ENCODE measurements at places on chromosomes 12 and 14.
A peak's percentile ranks its signal among the peaks of the same experiment; 100 is the strongest.

DNA sequence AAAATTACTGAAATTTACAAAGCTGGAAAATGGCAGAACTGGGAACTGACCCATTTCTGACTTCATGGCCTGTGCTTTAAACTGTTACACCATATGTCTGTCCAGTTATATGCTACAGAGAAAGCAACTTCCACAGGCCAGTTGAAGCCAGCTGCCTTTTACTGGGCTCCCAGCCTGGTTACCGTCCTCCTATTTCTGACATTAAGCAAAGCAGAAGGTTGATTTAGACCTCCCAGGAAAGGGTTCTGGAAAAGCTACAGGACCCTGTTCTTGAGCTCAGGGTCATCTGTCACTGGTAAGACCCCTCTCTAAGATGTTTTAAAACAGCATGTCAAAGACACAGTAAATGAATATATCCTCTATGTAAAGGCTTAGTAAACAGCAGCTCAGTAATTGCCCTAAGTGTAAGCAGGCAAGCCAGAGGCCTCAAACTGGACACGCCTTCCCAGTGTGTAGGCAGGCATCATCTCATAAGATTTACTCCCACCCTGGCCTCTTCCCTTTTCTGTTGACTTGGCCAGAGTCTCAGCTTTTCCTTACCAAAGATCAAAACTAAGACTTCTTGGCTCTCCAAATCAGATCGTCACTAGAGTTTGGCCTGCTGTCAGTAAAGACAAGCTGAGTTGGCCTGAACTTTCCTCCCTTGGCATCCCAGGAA is 55.4 kb upstream of the RNU6-8 start:
- no peak for DNase-seq

DNA sequence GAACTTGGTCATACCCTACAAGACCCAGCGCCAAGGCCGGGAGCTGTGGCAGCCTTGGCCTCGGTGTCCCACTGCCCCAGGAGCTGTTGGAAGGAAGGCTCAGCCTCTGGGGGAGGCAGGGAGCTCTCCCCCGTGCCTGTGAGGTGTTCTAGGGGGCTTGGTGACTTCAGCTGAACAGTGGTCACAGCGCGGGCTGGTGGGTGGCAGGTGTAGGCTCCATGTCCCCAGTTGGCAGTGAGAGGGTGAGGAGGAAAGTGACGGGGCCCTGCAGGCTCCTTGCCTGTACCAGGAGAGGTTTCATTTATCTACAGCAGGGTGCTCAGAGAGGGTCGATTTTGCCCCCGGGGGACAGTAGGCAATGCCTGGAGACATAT is 47.5 kb downstream of the DLK1 start:
- no peak for DNase-seq

- DNase-seq = no peak
These were observed 8.9 kb downstream of the RBMS2 start for GRCh38 chr12:56530390-56531055.

DNA sequence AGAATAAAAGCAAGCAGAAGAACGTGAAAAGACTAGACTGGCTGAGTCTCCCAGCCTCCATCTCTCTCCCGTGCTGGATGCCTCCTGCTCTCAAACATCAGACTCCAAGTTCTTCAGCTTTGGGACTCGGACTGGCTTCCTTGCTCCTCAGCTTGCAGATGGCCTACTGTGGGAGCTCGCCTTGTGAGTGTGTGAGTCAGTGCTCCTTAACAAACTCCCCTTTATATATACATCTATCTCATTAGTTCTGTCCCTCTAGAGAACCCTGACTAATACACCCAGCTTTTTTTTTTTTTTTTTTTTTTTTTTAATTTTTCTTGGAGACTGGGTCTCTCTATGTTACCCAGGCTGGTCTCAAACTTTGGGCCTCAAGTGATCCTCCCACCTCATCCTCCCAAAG is 46.9 kb downstream of the ACTN1 start:
- DNase-seq = no peak

DNA sequence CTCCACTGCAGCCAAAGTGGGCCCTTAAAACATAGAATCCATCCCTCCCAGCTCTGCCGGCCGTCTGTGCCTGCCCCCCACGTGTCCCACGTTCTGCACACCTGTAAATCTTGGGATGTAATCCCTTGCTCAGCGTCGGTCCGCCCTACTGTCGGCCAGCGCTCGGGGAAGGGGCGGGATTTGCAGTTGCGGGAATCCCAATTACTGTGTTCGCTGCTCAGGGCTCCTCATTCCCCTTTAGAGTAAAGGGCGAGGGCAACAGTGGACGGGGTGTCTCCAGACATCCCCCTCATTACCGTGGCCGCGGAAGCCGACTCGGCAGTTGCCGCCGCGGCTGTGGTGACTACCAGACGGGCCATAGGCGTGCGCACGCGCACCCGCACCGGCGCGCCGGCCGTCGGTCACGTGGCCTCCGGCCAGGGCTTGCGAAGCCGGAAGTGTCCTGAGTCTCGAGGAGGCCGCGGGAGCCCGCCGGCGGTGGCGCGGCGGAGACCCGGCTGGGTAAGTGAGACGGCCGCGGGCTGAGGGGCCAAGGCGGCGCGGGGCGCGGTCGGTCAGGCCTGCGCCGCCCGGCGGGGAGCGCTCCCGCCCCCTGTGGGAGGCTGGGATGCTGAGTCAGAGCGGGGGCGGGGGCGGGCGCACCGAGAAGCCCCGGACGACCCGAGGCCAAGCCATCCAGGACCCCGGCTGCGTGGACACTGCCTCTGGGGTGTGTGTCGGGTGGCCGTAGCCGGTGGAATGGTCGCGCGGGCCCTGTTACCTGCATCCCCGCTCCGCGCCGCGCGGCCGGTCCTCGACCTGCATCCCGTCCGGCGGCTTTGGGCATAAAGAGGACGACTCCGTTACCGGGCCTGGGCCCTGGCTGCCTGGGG is at the start of gene TBK1:
TBK1 (plus strand) TSS at position 434 of the 872 bp plus-strand sequence. CDS start 3,751 bp downstream, outside the sequence.
- peak; percentile 90 for DNase-seq

- DNase-seq = no peak
These were observed 15.5 kb upstream of the PARP11 start for GRCh38 chr12:3888659-3889058.

- DNase-seq = no peak
These were observed 6.2 kb upstream of the ATP6V0A2 start for GRCh38 chr12:123705935-123706334.

GRCh38 chr12:49666176-49666575 is 41.0 kb downstream of the FMNL3 start:
- DNase-seq = no peak

DNA sequence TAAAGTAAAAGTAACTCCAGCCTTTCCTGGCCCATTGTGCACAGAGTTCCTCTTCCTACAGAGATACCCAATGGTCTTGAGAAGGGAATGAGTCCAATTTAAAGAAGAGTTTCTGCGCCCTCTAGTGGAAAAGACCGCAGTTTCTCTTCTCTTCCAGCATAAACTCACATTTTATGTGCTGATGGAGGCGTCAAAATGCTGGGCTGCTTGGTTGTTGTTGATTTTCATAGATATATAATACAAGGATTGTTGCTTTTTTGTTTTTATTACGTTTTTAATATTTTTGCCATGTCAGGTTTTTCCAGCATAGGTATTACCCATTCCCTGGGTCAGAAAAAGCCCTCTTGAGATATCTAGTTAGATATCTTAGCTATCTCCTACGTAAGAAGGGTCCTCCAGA is 356.9 kb upstream of the STXBP6 start:
- DNase-seq = no peak

DNA sequence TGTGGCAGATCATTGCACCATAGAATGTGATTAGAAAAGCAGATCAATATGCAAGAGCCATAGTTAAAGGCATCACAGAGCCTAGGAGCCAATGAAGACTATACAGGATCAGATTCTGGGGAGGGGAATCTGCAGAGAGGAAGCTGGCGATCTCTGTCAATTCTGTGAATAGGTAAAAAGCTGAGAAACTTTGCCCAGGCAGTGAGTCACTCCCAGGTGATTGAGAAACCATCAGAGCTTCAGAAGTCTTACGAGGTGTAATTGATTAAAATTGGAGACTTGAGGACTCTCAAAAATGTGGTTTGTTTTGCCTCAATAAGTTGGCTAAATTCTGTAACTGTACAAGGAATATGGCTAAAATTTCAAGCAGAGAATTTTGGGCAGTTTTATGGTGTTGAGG is 41.7 kb upstream of the TSPAN11 start:
- DNase-seq = peak; percentile 52

DNA sequence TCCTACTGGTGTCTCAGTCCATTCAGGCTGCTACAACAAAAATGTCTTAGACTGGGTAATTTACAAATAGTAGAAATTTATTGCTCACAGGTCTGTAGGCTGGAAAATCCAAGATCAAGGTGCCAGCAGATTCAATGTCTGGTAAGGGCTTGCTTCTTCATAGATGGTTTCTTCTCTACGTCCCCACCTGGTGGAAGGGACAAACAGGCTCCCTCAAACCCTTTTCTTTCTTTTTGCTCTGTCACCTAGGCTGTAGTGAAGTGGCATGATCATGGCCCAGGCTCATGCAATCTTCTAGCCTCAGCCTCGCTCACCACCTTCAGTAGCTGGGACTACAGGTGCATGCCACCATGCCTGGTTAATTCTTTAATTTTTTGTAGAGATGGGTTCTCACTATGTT is 106.8 kb upstream of the RPH3A start:
- no peak for DNase-seq

DNA sequence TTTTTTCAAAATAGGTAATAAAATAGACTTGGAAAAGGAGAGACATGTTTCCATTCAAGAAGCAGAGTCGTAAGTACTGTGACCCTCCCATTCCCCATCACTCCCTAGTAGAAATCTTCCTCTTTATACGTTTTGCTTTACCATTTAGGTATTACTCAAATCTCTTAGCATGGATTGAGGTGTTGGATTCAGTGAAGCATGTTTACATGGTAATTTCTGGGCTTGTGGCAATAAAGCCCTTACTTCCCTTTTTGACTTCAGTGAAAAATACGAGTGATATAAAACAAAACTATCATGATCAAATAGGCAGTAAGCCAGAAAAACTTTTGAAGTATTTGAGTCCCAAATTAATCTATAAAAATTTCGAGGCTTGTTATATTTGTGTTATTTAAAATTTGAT is 27.4 kb downstream of the RAB21 start:
- DNase-seq = no peak

DNA sequence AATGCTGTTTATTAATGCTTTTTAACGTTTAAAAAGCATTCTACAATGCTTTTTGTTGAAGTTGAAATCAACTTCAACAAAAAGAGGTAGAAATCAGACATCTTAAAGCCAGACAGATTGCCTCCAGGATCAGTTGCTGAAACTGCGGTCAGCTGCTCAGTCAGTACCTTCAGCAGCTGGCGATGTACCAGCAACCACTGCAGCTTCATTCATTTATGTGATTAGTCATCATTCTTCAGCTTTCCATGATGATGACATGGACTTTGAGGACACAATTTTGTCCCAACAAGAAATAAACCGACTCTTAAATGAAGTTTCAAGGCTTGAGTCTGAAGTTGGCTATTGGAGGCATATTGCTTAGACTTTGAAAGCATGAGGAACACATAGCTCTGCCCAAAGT is 31.5 kb upstream of the NUAK1 start:
- peak; percentile 4 for DNase-seq

GRCh38 chr14:63852817-63853731 is at the start of gene SYNE2:
SYNE2 (plus strand) TSS chr14:63853004; CDS start chr14:63909149, 56,145 bp downstream.
- peak; percentile 52 for DNase-seq

DNA sequence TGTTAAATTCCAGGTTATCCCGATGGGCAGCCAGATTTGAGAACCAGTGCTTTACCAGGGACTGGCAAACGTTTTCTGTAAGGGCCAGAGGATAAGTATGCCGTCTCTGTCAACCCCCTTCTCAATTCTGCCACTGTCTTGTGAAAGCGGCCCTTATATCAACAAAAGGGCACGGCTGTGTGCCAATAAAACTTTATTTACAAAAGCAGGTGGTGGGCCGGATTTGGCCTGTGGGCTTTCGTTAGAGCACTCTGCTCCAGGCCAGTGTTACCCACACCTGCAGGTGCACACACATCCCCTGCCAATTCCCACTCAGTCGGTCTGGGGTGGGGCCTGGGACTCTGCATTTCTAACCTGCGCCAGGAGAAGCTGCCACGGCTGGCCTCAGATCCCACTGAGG is 111.2 kb downstream of the RFLNA start:
- DNase-seq = no peak

GRCh38 chr14:54220071-54220703 is 176.6 kb upstream of the CDKN3 start:
- DNase-seq = no peak

GRCh38 chr14:104111301-104112112 is 26.0 kb downstream of the ASPG start:
- no peak for DNase-seq

- no peak for DNase-seq
These were observed 9.3 kb upstream of the USP15 start for GRCh38 chr12:62250671-62251608.

DNA sequence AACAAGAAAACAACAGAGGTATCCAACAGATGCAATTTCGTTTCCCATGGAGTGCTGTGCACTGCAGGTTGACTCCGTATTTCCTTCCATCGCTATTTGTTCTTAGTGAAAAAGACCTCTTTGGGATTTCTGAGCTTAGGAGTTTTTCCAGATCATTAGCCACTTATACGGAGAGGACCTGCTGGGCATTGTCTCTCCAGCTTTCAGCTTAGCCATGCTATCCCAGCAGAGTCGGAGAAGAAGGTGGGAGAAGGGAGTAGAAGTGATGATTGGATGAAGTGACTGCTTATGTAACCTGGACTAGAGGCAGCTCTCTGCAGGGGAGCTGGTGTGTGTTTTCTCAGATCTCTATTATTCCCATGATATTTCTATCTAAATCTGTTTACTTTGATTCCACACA is 737.7 kb downstream of the DIO2 start:
- no peak for DNase-seq

- no peak for DNase-seq
These were observed 154.8 kb upstream of the PRKD1 start for GRCh38 chr14:30082486-30082885.

DNA sequence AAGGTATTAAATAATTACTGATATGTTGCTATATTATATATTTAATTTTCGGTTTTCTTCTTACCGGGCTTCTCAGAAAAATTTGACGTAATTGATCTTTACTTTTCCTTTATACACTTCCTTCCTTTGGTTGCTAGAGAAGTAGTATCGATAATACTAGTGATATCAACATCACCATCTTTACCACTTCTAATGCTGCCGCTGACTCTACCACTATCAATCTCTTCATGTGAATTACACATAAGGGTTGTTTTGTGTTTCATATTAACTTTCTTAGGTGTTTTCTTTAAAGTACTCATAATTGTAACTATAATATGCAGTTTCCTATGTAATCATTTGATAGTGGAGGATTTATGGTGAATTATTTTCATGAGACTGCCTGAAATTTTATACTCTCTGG is 30.9 kb upstream of the KLRF1 start:
- DNase-seq = no peak

DNA sequence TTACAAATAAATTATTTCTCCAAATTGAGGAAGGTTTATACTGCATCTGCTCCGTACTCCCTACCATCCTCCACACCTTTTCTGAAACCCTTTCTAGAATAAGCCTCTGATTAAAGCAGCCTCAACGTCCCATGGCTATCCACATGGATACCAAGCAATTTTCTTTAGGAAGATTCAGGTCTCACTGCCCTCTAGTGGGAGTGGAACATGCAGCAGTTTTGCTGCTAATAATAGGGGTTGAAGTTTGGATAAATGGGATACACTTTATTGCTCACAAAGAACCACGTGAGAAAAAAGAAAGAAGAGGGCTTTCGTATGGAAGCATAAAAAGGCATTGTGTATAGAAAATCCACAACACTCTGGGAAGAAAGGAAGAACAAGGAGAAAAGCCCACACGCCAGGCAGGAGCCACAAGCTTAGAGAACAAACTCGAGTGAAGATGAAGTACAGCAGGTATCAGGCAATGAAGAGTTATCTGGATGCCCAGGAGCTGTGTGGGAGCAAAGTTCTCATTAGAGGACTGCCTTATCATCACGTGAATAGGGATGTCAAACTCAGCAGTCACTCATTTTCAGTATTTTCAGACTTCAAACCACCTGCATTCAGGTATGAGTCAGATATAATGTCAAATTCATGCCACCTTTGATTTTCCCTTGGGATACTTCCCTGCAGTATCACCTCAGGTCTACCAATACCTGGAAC is 45.8 kb downstream of the CCER1 start:
- DNase-seq = peak; percentile 4
